ENCODE measurements at places on chromosomes 3 and 15. TPM values are rescaled to one million over a fixed set of nuclear protein-coding genes. Genes with fewer than 3 reads are reported as not detected.

- no peak for DNase-seq
Measured at GRCh38 chr3:119235151-119235550, 5.5 kb downstream of the B4GALT4 start.

GRCh38 chr3:67804578-67804977 lies 150.2 kb upstream of the SUCLG2 start:
- DNase-seq: no peak

DNA sequence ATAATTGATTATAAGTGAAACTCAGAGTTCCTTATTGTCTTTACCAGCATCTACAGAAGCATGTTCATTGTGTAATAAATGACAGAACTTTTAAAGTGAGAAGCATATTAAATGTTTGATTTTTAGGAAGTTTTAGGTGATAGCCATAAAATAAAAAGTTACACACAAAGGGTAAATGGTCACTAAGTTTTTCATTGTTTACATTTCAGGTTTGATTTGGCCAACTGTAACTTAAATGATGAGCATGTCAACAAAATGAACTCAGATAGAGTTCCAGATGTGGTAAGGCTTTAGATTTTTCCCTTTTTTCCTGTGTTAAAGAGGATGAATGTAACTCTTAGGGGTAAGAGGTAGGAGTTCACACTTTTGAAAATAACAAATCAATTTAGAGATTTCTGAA lies 25.9 kb downstream of the NMD3 start:
- no peak for DNase-seq

DNA sequence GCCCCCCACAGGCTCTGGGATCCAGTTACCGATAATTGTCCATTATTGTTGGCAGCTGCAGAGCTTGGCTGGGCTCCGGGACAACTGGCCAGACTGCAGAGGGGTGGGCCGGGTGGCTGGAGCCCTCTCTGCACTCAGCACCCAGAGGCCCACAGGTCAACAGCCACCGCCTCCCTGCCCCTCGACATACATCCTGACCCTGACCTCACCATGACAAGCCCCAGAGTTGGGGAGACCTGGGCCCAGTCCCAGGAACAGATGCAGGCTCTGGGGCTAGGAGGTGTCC lies 22.4 kb downstream of the PTH1R start:
- no peak for DNase-seq

GRCh38 chr3:123559040-123559861 lies 25.6 kb downstream of the HACD2 start:
- peak; percentile 21 for DNase-seq

DNA sequence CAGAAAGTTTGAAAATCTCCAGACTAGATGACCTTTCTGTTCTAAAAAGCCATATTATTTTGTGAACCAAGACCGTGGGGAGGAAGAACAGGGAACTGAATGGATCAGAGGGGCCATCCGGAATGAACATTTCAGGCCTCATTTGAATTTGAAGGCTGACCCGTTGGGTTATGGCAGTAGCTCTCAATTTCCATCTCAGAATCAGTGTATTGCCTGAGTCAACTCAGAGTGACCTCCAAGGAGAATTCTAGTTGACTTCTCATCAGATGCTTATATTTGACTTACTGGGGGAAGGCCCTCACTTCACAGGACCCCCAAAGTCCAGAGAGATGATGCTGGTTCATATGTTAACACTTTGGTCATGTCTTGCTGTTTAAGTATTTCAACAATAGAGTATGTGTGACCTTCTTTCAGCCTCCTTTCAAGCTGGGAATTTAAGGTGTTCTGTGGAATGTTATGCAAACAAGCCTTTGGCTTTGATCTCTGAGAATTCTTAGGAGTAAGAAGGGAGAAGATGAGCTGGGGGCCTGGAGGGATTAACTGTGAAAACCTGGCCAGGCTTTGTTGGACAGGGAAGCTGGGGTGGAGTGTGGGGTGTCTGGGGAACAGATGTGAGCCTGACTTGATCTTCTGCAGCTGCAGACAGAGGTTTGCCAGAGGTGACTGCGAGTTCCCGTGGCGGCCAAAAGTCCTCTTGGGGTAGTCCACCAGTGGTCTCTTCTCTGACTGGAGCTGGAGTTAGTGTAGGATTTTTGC lies 111.2 kb upstream of the RGMA start:
- DNase-seq: peak; percentile 43

DNA sequence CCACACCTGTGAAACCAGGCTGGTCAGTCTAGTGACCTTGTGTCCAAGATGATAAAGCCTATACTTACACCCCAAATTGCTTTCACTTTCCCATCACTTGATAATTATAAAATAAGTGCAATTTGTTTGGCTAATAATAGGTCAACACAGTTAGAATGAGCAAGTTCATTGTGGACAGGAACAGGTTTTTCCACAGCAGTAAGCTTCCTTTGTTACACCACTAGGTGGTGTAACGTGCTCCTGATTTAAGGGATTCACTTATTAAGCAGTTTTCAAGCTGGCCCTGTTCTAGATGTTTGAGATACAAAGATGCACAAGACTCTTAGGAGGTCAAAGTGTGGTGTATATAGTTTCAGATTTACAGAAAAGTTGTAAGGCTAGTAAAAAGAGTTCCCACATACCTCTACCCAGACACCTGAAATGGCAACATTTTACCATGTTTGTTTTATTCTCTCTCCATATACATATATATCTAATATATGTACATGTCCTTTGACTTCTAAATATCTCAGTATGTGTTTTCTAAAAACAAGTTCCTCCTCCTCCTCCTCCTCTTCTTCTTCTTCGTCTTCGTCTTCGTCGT lies 6.8 kb upstream of the MFSD1 start:
- DNase-seq: no peak

GRCh38 chr3:179196098-179196497 lies 47.9 kb downstream of the PIK3CA start:
- DNase-seq: no peak

DNA sequence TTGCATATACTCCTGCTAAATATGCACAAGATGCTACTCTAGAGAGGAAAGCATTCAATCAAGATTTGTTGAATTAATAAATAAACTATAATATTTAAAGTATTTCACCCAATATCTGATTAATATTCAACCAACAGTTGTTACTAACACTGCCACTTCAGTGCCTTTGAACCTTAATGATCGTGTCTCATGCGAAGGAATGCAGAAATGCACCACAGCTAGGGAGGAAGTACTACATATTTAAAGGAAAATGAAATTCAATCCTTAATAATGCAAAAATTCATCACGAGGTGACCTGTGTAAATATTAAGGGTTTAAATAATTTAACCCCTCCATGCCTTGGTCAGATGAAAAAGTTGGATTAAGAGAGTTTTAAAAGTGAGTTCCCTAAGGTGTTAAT lies 114.2 kb upstream of the DAZL start:
- DNase-seq: no peak

GRCh38 chr3:49120096-49120437 lies 556 bp downstream of the USP19 start:
- DNase-seq: no peak

DNA sequence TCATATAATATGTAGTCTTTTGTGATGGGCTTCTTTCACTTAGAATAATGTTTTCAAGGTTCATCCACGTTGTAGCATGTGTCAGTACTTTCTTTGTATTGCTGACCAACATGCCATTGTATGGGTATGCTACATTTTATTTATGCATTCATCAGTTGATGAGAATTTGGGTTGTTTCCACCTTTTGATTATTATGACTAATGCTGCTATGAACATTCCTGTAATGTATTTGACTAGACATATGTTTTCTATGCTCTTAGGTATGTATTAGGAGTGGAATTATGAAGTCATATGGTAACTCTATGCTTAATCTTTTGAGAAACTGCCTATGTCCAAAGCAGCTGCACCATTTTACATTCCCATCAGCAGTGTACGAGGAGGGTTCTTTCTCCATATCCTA lies 3.2 kb upstream of the PODXL2 start:
- DNase-seq: no peak

DNA sequence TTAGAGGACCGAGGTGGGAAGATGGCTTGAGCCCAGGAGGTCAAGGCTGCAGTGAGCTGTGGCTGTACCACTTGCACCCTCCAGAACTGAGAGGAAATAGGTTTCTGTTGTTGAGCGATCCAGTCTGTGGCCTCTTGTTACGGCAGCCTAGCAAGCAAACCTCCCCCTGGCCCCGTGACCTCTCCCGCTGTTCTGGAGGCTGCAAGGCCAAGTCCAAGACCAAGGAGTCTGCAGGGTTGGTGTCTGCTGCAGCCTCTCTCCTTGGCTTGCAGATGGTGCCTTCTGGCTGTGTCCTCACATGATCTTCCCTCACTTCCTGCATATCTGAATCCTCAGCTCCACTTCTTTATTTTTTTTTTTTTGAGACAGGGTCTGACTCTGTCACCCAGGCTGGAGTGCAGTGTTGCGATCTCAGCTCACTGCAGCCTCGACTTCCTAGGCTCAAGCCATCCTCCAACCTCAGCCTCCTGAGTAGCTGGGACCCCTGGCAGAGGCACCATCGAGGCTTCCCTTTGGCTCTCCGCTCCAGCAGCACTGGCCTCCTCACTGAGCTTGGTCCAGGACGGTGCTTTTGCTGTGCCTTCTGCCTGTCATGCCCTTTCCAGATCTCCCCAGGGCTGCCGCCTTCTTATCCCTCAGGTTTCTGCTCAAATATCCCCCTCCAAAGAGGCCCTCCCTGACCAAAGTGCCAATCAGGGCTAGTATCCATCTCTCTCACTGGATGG lies 18.0 kb upstream of the PLXND1 start:
- DNase-seq: no peak

- no peak for DNase-seq
Measured at GRCh38 chr3:16917980-16918682, 33.4 kb downstream of the PLCL2 start.

GRCh38 chr3:52532838-52533622 lies 627 bp downstream of the NT5DC2 start:
- peak; percentile 43 for DNase-seq

- DNase-seq: no peak
Measured at GRCh38 chr3:156749244-156749643, 74.9 kb downstream of the TIPARP start.

DNA sequence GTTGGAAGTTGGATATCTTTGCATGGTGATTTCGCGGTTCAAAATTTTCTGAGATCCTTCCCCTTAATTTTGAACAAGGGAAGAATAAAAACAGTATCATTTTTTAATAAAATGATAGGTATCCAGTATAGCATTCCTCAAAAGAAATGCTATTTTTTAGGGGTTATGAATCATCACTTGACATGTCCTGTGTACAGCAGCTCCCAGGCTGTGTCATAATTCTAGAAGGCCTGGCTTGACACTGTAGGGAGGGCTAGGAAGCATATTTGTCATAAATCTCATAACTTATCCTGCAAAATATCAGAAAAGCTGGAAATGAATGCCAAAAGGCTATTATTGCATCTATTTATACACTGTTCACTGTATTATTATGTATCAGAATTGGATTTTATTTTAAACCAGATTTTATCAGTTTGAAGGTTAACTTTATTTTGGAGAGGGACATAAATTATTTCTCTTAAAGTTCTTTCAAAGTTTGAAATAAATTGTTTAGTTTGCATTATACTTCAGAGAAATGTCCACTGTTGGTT lies 539.1 kb upstream of the ROBO2 start:
- DNase-seq: no peak

DNA sequence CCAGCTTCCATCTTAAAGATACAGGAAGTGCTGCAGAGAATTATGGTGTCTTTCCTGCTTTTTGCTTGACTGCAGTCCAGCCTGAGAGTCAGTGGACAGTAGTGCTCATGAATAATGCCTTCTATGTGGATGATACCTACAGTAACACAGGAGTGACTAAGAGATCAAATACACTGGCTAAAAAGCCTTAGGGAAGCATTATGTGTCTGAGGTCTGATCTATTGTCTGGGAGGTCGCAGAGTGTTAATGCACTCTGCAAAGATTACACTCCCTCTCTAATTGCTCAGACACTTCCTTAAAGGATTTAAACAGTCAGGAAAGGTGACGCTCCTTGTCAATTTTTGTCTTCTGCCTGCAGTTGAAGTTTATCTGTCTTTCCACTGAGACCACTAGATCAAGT lies 183.6 kb downstream of the MCTP2 start:
- no peak for DNase-seq

DNA sequence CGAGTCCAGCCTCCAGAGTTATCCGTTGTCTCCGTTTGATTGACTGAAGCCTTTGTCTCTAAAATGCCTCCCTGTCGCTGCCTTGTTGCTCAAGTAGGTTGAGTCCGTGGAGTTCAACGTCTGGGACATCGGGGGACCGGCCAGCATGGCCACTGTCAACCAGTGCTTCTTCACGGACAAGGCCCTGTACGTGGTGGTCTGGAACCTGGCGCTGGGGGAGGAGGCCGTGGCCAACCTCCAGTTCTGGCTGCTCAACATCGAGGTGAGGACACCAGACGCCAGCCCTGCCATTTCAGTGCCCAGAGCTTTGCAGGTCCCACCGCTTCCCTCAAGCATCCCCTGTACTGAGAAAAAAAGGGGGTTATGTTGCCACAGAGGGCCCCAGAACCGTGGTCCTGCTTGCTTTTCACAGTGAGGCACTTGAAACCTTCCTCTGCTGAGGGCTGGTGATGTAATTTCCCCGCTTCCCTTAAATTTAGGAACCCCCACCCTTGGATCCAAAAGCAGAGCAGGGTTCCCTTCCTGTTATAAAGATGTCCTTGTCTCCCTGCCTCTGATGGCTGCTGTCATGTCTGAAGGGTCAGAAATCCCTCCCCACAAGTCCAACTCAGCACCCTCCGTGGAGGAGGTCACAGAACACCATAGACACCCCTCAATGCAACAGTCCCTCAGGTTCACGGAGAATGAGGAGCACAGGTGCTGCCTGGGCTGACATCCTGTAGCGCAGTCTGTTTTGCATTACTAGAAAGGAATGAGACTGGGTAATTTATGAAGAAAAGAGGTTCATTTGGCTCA lies 105.7 kb downstream of the LRRK1 start:
- no peak for DNase-seq

GRCh38 chr3:62672988-62673313 lies 202.3 kb downstream of the CADPS start:
- DNase-seq: no peak

The IL17RC gene
- 8.5 TPM for total RNA-seq

The RBMS3 gene
- total RNA-seq: 9.2 TPM

The NGLY1 gene
- total RNA-seq: 27.1 TPM

The GP9 gene
- total RNA-seq: not detected

The MINAR1 gene
- 0.34 TPM for total RNA-seq

The UPK1B gene
- total RNA-seq: 0.50 TPM

The TEX9 gene
- 1.9 TPM for total RNA-seq

The SOX14 gene
- not detected for total RNA-seq

The CPEB1 gene
- 0.82 TPM for total RNA-seq

The IMPG2 gene
- total RNA-seq: 0.07 TPM

The LRTM1 gene
- not detected for total RNA-seq

The ABHD10 gene
- 41.8 TPM for total RNA-seq

The CCR8 gene
- total RNA-seq: not detected

The SERINC4 gene
- total RNA-seq: 0.23 TPM

Measured in Caco-2 (cell line).